Putamen (tissue), 1 donor: ENCODE measurements at places on chromosomes 2 and 18.

DNA sequence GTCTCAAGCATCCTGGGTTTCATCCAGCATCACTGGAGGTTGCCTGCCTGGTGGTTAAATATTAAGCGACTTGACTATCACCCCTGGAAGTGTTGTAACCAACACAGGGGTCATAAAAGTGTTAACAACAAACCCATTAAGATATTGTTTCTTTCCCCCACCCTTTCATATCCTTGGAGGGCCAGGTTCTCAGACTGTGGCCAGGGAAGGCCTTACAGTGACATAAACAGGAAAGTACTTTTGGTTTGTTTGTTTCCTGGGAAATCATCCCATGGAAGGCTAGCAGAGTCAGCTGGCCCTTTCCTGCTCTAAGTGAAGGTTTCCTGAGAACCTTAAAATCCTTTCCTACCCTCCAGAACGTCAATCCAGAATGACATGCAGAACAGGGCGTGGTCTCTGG is 160.9 kb downstream of the CLIP4 start:
- no peak for DNase-seq

DNA sequence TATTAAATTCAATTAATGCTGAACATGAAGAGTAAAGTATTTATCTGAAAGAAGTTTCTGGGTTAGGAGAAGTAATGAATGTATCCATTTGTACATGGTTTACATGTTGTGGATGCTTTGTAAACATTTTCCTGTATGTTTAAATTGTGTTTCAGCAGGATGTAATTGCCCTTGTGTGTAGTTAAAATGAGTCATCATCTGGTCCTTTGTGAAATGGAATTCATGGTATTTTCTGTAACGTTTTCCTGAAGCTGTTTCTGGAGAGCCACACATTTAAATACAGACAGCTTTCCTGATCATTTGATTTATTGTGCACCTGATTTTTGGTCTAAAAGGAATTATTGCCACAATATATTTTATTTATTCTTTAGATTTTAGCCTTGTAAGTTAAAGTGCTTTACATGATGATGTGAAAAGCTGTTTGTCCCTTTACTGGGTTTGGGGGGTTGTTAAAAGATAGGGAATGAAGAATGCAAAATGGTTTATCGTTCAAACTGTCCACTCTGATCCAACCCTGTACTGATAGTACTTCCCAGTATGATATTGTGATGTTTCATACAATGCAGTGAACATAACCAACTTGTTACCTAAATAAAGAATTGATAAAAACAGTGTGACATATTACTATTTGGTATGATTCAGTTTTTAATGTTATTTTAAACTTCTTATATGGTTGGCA is 41.7 kb upstream of the SLC3A1 start:
- DNase-seq, result no peak

- no peak for DNase-seq
Observed at GRCh38 chr2:119119076-119119785, 39.3 kb downstream of the C1QL2 start.

DNA sequence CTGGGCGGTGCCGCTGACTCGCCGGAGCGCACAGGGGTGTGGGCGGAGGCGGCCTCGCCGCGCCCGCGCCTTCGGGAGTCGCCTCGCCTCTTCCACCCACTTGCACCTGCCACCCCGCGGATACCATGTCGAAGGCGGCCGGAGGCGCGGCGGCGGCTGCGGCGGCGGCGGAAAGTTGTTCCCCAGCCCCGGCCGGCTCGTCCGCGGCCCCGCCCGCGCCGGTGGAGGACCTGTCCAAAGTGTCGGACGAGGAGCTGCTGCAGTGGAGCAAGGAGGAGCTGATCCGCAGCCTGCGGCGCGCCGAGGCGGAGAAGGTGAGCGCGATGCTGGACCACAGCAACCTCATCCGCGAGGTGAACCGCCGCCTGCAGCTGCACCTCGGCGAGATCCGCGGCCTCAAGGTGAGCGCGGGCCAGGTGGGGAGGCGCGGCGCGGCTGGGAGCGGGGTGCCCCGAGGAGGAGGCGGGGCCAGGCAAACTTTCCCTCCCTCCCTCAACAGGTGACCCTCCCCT is 766 bp downstream of the CCDC85A start:
- no peak for DNase-seq

DNA sequence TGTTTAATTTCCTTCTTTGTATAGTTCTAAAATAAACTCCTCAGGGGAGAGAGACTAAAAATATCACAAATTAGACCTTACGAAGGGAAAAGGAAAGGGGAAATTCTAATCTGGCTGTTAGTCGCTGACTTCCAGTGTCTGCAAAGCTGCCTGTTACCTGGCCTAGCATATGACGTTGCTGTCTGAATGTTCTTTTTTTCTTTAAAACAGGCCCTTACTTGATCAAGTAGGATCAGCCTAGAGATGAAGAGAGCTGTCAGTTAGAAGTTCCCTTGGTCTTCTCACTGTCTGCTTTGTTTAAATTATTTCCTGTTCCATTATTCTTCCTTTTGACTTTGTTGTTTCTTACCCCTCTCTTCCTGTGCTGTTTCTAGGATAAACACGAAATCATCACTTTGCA is 11.2 kb downstream of the NCK2 start:
- DNase-seq, result no peak

DNA sequence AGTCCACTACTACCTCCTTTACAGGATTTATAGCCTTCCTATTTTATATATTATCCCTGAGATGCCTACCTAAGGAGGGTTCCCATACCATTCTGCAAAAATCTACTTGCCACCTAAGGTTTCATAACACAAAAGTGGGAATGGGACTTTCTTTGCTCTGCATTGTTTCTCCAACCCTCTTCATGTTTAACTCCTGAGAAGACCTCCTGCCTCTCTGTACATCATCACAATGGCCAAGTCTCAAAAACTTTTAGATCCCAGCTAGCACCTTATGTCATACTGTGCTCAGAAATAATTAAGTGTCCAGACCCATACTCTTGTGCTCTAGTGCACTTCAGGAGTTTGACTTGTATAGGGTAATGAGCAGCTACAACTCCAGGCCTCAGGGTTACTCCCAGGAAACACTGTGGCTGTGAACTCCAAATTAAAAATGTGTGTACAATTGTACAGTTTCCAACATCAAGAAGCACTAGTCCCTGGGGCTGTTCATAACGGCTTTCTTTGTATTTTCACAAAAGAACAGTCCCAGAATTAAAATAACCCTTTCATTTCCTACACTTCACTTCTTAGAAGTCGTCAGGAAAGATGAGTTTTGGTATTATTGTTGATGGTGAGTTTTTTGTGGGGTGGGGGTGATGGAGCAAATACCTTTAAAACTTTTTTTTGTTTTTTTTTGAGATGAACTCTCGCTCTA is 39.4 kb downstream of the METAP1D start:
- no peak for DNase-seq

DNA sequence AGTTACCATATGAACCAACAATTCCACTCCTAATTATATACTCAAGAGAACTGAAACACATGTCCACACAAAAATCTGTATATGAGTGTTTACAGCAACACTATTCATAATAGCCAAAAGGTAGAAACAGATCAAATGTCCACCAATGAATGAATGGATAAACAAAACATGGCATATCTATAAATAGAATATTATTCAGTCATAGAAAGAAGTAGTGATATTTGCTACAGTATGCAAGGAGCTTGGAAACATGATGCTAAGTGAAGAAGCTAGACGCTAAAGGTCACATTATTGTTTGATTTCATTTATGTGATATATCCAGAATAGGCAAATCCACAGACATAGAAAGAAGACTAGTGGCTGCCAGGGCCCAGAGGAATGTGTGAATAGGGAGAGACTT is 92.0 kb downstream of the RTTN start:
- DNase-seq, result no peak

DNA sequence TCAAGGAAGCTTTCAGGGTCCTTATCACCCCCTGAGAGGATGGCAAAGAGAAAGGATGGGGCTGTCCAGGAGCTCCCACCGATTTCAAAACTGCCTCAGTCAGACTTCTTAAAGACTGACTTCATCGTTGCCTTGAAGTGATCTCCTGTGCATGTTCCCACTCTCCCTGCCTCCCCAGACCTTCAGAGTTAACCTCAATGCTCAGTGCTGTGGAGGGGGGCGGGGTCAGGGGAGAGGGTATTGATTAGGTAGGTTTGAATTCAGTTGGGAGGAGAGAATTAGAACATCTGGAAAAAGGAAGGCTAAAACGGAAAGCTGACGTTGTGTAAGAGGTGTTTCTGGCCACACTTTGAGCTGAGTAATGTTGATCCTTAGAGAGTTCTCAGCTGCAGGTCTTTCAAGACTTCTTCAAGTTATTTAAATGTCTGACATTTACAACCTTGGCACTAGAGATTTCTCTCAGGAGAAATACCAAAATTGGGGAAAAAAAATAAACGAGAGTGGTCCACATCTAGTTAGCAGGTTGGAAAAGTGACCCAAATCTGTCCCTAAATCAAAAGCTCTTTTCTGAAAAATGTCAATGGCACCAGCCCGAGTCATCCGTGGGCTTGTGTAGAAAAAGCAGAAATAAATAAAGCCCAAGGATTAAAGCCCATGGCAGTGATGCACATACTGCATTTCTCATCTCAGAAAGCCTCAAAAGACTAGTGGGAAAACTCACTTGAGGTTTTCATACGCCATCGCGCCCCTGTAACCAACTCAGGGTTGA is 134.7 kb upstream of the EPAS1 start:
- no peak for DNase-seq

DNA sequence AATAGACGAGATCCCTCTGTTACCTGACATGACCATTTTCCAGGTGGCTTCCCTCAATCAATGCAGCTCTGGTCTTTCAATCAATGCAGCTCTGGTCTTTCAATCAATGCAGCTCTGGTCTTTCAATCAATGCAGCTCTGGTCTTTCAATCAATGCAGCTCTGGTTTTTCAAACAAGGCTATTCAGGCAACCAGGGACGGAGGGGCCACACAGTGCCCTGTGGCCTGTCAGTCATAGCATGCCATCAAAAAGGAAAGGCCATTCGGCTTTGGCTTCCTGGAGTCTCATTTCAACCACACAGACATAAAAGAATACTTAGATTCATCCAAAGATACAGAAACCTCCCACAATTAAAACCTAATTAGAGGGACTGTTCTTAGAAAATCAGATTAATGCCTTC is 13.3 kb downstream of the MPP4 start:
- DNase-seq, result no peak

DNA sequence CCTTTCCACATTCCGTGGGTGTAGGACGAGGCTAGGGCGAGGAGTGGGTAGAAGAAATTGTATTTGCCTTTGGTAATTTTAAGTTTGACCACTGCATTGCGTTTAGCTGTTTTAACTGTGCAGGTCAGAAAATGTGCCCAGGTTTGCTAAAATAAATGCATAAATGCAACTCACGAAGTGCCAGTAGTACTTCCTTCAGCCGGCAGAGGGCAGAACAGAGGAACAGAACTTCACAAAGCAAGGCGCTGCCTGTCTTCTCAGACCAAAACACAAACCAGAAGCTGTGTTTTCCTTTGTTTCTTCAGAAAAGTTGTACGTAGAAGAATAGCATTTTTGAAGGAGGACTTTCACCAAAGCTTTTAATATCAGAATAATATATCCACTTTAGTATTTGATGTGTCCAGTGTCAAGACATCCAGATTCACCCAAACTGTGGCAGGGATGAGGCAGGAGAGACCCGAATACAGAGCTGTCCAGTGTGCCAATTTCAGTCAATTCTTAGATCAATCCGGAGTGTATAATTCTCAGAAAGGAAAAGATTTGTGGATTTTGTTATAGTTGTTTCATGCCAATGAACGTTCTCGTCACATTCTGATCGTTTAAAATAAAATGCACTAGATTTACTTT is 348.6 kb downstream of the DLGAP1 start:
- DNase-seq, result peak; percentile 64

GRCh38 chr2:37324786-37325624 is at the start of gene PRKD3:
PRKD3 (minus strand) TSS chr2:37324833; CDS start chr2:37316524, 8,309 bp downstream.
- DNase-seq, result no peak

- DNase-seq, result no peak
Observed at GRCh38 chr2:169721016-169721415, 12.6 kb upstream of the KLHL23 start.
